ENCODE measurements at places on chromosomes 16 and 17.

DNA sequence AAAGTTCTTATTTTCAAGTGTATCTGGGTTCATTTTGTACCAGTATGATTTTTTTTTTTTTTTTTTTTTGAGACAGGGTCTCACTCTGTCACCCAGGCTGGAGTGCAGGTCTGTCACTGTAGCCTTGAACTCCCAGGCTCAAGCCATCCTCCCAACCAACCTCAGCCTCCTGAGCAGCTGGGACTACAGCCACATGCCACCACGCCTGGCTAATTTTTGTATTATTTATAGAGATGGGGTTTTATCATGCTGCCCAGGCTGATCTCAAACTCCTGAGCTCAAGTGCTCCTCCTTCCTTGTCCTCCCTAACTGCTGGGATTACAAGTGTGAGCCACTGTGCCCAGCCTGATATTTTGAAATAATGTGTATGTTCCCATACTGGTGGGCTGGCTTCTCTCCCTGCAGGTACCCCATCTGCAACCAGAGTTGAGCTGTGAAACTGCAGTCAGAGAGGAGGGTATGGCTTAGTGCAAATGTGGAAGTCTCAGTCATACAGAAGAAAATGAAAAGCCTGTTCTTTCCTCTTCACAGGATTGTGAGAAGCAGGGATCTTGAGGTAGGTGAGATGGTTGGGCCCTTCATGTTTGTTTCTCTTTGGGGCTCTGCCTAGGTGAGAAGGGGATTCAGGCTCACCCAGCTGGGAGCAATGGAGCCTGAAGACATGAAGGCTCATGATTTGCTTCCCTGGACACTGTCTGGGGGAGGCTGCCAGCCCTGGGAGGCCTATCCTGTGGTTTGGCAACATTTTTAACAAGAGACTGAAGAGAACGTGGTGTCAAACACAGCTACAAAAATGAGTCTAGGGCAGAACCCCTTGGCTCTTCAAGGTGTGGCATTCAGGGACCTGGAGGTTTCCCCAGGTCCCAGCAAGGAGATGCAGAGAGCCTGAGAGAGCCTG lies 41.3 kb upstream of the SIAH1 start:
- DNase-seq, result no peak

DNA sequence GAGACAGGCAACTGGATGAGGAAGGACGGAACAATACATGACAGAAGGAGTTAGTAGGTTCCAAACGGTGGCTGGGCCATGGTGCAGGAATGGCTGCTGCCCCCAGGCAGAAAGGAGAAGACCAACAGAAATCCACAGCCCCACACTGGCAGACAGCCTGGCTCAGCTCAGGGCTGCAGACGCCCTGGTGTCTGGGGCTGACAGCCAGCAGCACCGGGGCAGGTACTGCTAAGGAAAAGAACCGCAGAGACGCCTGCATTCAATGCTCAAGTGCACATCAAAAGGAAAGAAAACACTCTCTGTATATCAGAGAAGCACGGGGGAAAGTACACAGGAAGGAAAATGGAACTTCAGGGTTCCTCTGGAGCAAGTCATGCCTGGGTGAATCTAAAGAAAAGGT lies 53.4 kb downstream of the GAS7 start:
- DNase-seq, result no peak

- DNase-seq, result no peak
Measured at GRCh38 chr16:10684511-10685151, 10.1 kb downstream of the TEKT5 start.

DNA sequence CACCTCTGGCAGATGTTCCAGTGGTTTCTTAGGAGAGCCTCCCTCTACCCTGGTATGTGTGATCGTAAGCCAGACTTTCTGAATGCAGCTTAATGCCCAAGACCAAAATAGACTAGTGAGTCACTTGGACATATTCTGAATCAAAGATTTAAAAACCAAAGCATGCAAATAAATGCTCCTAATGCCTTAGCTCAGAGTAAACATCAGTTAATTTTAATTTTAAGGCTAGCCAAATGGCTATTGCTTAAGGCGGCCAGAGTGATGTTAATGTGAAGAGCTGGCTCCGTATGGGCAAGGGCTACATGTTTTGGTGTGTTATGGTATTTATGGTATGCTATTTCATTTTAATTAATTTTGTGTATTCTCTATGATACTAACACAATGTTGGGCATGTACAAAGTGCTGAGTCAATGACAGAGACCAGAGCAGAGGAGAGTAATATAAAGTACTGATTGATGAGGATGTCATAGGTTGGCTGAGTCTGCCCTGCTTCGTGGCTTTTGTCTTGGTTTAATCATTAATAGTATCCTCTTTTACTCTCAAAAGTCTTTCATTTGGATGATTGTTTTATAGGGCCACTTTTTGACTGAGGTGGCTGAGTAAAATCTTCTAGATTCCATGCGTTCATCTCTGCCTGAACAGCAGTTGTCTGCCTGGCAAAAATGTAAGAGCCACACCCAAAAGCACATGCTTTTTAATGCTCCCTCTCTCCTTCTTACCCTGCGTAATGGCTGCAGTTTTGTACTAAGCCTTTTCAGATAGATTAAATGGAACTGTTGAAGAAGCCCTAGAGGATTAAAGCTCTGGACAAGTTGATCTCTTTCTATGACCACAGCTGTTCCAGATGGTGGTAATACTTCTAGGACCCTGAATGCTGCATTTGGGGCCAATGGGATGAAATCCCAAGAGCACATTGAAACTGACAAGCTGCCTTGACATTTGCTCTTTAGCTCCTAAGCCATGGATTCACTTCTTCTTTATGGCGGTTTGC lies 59.6 kb downstream of the MAP2K6 start:
- no peak for DNase-seq

DNA sequence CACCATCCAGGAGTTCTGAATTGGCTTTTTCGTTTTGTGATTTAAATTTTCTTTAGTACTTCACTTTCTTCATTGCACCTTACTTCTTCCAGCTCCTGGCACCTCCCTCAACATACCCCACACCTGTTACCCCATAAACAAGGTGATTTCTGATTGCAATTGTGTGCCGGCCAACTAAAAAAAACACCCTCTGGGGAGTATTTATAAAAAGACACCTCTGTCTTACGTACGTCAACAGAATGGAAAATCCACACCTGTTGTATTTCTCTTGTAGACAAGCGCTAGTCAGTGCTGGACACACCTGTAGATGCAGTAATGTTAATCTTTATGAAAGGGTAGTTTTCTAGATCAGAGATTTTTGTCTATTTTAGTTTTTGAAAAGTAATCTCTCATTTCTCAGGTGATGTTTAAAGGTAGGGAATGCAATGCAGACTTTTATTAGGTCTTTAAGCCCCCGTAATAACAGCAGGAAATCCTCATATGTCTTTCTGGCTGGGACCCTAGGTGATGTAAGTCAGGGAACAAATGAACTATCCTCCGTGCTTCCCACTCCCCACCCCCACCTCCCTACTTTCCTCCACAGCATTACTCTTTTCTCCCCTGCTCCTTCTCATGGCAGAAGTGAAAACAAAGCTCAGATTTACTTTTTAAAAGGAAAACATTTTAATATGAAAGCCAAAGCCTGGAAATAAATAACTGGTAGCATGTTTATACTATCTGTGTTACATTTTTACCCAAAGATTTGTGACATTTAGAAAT lies 4.2 kb downstream of the MSI2 start:
- no peak for DNase-seq
